ENCODE measurements at places on chromosomes 1 and 21. TPM values are rescaled to one million over a fixed set of nuclear protein-coding genes. Genes with fewer than 3 reads are reported as not detected.

- DNase-seq, result no peak
Measured at GRCh38 chr1:66578841-66579240, 44.9 kb downstream of the SGIP1 start.

DNA sequence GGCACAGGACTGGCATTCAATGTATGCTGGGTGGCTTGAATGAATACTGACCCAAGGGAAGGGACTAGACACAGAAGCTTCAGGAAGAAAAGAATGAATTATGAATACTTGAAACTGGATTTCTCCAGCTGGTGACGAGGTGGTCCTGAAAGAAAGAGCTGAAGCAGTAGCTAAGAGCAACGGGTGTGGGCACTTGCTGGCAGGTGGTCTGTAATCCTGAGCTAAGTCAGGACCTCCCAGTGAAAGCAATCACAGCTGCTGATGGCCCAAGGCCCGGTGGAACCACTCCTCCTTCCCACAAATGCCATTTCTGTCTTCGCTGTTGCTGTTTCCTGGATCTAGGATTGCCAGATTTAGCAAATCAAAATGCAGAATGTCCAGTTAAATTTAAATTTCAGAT is 47.0 kb downstream of the NEK2 start:
- DNase-seq, result no peak

DNA sequence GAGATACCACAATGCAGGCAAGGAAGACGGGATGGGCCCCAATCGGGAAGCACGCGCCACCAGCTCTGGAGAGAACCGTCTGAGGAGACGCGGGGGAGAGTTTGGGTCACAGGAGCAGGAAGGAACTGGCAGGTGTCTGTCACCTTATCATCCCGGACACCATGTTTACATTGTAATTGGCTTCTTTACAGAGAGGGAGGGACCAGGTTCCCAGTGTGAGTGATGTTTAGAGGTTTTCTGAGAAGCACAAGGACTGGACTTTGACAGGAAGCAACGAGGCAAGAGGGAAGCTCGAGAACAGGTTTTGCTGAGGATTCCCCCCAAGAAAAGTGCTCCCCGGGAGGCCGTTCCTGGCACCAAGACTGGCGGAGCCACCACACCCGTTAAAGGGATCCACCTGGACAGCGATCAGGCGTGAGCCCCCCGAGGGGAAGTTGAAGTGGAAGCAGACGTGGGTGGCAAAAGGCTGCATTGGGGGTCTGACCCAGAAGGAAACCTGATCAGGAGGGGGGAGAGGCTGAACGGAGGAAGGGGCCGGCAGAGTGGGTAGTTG is 957 bp downstream of the EPS15 start:
- peak; percentile 30 for DNase-seq

GRCh38 chr1:234918181-234918841 is 210.3 kb downstream of the TOMM20 start:
- DNase-seq, result no peak

DNA sequence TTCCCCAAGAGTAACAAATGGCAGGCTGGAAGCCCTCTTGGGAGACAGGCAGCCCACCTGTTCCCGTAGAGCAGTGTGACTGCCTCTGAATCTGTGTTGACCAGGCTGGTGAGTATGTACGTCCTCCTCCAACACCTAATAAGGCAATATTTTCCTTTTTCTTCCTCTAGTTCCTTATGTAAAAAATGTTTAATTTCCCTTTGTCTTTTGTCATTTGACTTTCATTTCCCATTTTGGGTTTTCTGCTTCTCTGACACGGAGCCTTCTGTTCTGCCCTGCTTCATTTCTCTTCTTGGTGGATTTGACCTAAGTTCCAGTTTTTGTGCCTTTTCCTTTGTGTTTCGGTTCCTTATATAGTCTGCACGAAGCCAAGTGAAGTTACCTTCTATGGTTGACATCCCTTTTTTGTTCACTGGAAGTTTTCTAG is 65.8 kb upstream of the ATF3 start:
- no peak for DNase-seq

GRCh38 chr1:107804741-107805140 is 160.2 kb downstream of the VAV3 start:
- no peak for DNase-seq

DNA sequence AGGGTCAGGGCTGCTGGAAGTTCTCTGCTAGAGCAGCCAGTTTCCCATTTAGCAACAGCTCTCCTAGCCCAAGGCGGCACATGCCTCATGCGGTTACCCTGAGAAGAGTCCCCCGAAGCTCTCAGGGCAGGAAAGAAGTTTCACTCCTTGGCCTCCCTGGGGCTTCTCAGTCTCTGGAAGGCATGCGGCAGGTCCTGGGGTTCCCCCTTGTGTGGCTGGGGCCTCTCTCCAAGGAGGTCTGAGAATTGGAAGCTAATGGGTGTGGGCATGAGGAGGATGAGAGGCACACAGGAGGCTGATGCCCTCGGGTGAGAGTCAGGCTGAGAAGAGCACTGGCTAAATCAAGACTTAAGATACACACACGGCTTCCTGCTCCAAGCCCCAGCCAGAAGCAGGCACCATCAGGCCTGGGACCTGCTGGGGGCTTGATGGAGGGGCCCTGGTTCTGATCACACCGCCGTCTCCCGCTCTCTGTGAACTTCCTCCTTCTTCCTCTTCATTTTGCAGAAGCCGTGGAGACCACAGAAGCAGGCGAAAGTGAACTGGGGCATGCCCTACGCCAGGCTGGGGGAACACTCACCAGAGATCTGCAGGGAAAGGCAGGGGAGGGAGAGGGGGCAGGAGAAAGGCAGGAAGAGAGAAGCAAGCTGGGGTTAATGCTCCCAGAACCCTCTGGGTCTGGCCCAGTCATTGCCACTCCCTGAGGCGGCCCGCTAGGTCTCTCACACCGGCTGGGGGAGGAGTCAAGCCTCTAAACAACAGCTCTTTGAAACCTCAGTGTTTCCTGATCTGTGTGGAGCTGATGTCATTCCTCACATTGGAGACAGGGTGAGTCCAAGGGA is 15.1 kb downstream of the BLACAT1 start:
- DNase-seq, result peak; percentile 81

DNA sequence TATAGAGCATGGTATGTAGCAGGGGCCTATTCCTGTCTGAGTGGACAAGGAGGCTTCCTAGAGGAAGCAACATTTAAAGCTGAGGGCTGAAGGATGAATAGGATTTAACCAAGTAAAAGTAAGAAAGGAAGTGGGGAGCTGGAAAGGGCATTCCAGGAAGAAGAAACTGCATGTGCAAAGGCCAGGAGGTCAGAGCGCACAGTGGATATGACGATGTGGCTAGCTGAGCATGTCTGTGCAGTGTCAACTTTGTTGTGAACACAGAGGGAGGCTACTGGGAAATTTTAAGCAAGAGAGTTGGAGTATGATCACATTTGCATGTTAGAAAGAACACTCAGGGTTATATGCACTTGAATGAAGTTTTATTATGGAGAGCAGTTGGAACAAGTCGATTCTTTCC is 28.6 kb upstream of the JUN start:
- no peak for DNase-seq

- no peak for DNase-seq
Measured at GRCh38 chr1:55860798-55861519, 645.8 kb upstream of the USP24 start.

Gene CD52
- total RNA-seq, result 8.3 TPM

Measured in breast epithelium (tissue), 4 donors.